Tibial nerve (tissue), 4 donors: ENCODE measurements at places on chromosomes 16 and 17. TPM values are rescaled to one million over a fixed set of nuclear protein-coding genes. Genes with fewer than 3 reads are reported as not detected.

GRCh38 chr16:21608639-21609328, 9.4 kb downstream of the METTL9 start:
- peaks cover 19% of the 10 kb centered on the region for H3K4me1 ChIP-seq
- H3K4me3 ChIP-seq = no peak overlapping the region
- H3K27me3 ChIP-seq = no peaks in the 10 kb centered on the region

DNA sequence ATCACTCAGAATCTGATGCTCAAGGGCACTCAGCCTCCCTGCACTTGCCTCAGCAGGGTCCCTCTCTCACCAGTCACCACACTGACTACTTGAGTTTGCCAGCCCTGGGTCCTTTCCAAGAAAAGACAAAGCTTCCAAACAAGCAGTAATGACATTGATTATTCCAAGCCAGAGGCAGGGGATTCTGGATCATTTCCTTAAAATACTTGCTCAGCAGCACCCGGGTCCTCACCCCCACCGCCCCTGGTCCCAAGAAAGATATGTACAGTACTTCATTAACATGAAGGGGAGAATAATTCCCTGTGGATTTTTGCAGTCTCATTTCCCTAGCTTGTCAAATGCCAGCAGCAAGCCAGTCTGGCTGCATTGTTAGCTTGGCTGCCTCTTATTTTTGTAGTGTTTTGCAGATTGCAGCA, 83.2 kb upstream of the GNAO1 start:
- no peak overlapping the region for H3K4me3 ChIP-seq
- H3K36me3 ChIP-seq = no peaks in the 10 kb centered on the region
- no peaks in the 10 kb centered on the region for H3K4me1 ChIP-seq
- H3K27me3 ChIP-seq = no peaks in the 10 kb centered on the region
- H3K27ac ChIP-seq = no peak overlapping the region

GRCh38 chr17:37079735-37080134, 131.0 kb downstream of the AATF start:
- no peak overlapping the region for H3K4me3 ChIP-seq
- no peaks in the 10 kb centered on the region for H3K4me1 ChIP-seq
- no peaks in the 10 kb centered on the region for H3K27me3 ChIP-seq
- no peak overlapping the region for H3K27ac ChIP-seq
- H3K36me3 ChIP-seq = no peaks in the 10 kb centered on the region

- H3K27ac ChIP-seq = peak overlapping the region; percentile 75
- no peak for DNase-seq
- H3K36me3 ChIP-seq = no peaks in the 10 kb centered on the region
- H3K4me3 ChIP-seq = peak overlapping the region; percentile 71
- H3K27me3 ChIP-seq = peaks cover 13% of the 10 kb centered on the region
- peaks cover 20% of the 10 kb centered on the region for H3K4me1 ChIP-seq
Observed at GRCh38 chr16:77212741-77213541, 13.7 kb downstream of the SYCE1L start.

TOM1L1 gene
- total RNA-seq = 8.6 TPM

DNA sequence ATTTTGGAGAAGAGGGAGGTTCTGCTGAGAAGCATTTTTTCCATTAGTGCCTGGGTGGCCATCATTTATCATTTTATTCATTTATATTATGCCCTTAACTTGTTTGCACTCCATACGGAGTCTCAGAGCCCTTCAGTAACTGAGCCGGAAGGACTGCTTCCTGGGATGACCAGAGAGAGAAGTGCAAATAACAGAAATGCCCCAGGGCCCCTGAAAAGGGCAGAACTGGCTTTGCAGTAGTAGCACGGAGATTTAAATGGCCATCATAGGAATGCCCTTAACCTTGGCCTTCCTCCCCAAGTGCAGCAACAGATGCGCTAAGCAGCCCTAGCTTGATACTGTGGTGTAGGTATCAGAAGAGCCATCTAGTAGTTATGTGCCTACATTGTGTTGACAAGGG, 58.5 kb downstream of the NUP93 start:
- no peaks in the 10 kb centered on the region for H3K36me3 ChIP-seq
- H3K4me1 ChIP-seq = peaks cover 14% of the 10 kb centered on the region

- H3K27me3 ChIP-seq = no peaks in the 10 kb centered on the region
- DNase-seq = no peak
- H3K36me3 ChIP-seq = peaks cover 47% of the 10 kb centered on the region
- no peak overlapping the region for H3K4me3 ChIP-seq
- H3K27ac ChIP-seq = no peak overlapping the region
Observed at GRCh38 chr17:75762513-75763268, 2.3 kb downstream of the GALK1 start.

DNA sequence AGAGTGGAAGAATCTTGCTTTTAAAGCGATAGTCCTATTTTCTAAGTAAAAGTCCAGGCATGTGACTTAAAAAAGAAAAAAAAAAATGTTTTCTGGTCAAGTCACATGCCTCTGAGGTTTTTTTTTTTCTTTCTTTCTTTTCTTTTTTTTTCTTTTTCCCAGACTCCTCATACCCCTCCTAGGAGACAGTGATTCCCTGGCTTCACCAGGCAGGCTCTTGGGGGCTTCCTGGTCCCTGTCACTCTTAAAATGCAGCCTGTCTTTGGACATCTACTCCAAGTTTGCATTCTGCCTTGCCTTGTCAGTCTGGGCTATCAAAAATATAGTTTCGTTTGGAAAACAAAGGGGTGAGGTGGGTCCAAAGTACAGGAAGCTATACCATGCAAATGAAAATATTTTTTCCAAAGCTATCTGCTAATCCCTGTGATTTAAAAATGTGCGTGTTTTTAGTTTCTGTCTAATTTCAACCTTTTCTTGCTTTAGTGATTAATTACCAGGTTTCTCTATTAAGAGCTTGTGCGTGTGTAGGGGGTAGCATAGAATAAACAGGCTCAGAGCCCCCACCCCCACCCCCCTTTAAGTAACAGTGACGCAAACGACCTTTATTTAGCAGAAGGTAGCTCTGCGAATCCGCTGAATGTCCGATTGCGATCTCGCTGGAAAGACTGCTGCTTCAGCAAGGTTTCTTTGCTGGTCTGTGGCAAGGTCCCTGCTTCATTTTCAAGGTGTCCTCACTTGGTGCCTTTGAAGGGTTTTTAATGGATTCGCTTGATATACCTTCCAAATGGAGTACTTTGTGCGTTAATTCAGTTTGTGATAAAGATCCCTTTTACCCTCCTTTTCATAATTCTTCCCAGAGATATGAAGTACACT, 510.2 kb downstream of the WWOX start:
- no peak for DNase-seq
- H3K4me3 ChIP-seq = no peak overlapping the region
- H3K4me1 ChIP-seq = no peaks in the 10 kb centered on the region

PLA2G10 gene
- total RNA-seq = not detected

GRCh38 chr16:55526441-55526840, 17.6 kb downstream of the LPCAT2 start:
- no peak overlapping the region for H3K27ac ChIP-seq
- no peak for DNase-seq
- no peaks in the 10 kb centered on the region for H3K27me3 ChIP-seq
- no peaks in the 10 kb centered on the region for H3K4me1 ChIP-seq
- H3K4me3 ChIP-seq = no peak overlapping the region

DNA sequence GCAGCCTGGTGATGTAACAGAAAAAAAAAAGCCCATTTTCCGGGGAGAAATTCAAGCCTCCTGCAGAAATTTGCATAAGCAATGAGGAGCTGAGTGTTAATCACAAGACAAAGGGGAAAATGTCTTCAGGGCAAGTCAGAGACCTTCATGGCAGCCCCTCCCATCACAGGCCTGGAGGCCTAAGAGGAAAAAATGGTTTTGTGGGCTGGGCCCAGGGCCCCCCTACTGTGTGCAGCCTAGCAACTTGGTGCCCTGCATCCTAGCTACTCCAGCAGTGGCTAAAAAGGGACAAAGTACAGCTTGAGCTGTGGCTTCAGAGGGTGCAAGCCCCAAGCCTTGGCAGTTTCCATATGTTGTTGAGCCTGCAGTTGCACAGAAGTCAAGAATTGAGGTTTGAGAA, 49.7 kb downstream of the AHSP start:
- no peak overlapping the region for H3K27ac ChIP-seq
- no peaks in the 10 kb centered on the region for H3K36me3 ChIP-seq
- H3K4me1 ChIP-seq = no peaks in the 10 kb centered on the region
- DNase-seq = no peak

DNA sequence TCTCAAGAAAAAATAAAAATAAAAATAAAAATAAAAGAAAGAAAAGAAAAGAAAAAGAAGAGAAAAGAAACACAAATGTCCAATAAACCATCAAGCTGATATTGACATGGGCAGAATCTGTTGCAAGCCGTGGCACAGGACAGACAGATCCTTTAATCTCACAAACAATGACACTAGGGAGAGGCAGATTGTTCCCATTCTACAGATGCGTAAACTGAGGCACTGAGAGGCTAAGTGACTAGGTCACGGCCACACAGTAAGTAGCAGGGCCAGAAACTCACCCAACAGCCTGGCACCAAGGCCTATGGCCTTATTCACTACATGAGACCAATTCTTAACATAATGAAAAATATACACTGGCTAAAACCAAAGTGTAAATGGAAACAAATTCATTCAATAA, 28.3 kb upstream of the ZFP90 start:
- peaks cover 17% of the 10 kb centered on the region for H3K27me3 ChIP-seq
- peaks cover 8% of the 10 kb centered on the region for H3K4me1 ChIP-seq
- no peak overlapping the region for H3K4me3 ChIP-seq
- DNase-seq = no peak
- H3K36me3 ChIP-seq = no peaks in the 10 kb centered on the region

SOST gene
- not detected for total RNA-seq

GRCh38 chr16:69925311-69925710, 25.8 kb upstream of the CLEC18A start:
- peak overlapping the region; percentile 78 for H3K27ac ChIP-seq
- H3K4me3 ChIP-seq = peak overlapping the region; percentile 29
- peaks cover 25% of the 10 kb centered on the region for H3K4me1 ChIP-seq
- no peaks in the 10 kb centered on the region for H3K27me3 ChIP-seq

PTGES3L gene
- total RNA-seq = not detected

- peaks cover 5% of the 10 kb centered on the region for H3K4me1 ChIP-seq
- peaks cover 74% of the 10 kb centered on the region for H3K27me3 ChIP-seq
- DNase-seq = peak; percentile 89
- H3K36me3 ChIP-seq = no peaks in the 10 kb centered on the region
Observed at GRCh38 chr17:8060274-8060673, 21.4 kb downstream of the ALOX15B start.

DNA sequence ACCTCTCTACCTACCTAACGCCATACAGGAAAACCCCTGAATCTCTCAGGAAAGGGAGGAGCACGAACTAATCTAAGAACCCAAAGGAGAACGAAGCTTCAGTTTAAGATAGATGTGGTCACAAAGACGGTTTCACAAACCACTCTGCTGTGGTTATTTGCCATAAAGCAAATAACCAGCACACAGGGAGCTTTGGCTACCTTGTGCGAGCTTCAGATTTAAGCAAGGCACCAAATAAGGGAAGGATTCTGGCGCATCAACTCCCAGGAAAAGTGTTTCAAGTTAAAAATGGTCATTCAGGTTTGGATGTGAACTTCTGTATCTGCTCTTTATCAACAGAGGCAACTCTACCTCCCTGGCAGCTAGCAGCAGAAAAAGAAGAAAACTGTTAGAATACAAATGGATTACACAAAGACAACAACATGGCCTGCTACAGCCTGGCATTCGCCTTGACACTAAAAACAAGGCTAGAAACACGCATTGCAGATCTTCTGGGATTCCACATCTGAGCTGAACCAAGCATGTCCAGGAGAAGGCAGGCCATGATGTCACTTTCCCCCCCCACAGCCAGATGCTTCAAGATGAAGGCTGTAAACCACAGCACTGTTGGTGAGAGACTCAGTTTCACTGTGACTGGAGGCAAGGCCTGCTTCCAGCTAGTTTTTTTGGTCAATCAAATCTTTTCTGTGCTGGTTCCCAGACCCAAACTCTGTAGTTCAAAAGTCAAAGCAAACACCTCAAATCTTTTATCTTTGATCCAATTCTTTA, 43.6 kb downstream of the SMG6 start:
- H3K4me3 ChIP-seq = no peak overlapping the region
- no peaks in the 10 kb centered on the region for H3K36me3 ChIP-seq
- H3K27ac ChIP-seq = no peak overlapping the region
- H3K4me1 ChIP-seq = peaks cover 27% of the 10 kb centered on the region

DNA sequence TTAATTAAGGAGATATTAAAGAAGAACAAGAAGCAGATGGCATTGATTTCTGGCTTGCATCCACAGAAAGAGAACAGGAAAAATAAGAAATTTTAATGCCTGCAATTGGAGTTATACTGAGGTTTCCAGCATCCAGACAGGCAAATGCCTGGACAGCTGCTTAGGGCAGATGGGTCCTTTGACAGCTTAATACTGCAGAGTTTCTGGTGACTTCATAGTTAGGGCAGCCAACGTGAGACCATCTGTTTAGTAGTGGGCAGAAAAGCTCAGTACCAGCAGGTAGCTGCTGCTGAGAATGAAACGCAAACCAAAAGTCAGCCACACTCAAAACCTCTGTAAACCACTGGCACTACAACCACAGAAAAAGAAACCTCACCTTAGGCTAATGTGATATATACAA, 109.8 kb downstream of the CDK5R1 start:
- no peak overlapping the region for H3K4me3 ChIP-seq
- H3K4me1 ChIP-seq = no peaks in the 10 kb centered on the region
- peaks cover 10% of the 10 kb centered on the region for H3K36me3 ChIP-seq
- no peaks in the 10 kb centered on the region for H3K27me3 ChIP-seq
- DNase-seq = no peak

DERL2 gene
- 22.0 TPM for total RNA-seq

DNA sequence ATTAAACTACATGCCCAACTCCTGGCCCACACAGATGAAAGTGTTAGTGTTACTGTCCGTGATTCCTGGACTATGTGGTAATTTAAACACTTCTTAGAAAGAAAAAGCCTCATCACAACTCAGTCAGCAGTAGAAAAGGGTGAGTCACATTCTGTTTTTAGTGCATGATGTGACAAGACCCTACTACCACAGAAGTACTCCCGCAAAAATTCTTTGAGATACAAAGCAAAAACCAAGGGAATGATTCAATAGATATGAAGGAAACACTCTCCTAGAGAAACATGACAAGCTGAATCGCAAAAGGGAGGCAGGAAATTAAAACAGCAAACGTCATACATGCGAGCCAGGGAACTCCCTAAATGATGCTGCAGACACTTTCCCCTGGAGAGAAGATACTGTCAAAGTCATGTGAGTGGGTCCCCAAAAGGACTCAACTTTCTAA, 14.4 kb downstream of the SNN start:
- no peak overlapping the region for H3K4me3 ChIP-seq
- H3K36me3 ChIP-seq = no peaks in the 10 kb centered on the region
- H3K27me3 ChIP-seq = no peaks in the 10 kb centered on the region

WFIKKN2 gene
- not detected for total RNA-seq

DNA sequence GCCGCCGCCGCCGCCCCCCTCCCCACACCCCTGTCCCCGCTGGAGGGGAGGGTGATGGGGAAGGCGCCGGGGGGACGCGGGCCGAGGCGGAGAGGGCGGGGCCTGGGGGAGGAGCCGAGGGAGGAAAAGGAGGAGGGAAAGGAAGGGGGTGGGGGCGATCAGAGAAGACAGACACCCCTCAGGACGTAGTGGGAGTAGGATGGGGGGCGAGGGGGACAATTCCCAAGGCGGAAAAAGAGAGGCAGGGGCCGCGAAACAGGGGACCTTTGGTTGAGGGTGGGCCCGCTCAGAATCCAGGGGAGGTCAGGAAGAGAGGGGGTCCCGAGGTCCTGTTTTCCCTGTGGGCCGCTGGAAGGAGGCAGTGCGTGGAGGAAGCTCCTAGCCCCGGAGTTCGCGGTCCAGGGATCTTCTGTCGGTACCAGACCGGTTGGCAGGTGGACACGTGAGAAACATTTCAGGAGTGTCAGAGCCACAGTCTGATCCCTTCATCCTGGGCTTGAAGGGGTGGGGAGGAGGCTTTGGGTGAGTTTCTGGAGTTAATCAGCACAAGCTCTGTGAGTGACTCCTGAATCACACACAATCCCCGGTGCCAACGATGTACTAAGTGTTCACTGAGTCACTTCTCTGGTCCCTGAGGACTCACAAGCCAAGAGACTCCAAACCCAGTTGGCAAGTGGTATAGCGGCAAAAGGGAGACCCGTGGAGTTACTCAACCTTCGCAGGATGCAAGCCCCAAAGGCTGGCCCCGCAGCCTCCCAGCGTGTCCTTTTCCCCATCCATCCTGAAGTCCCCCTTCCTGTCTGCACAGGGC, at the start of gene XYLT1:
Gene XYLT1, minus strand, starts transcription at position 53 of the 811 bp plus-strand sequence. CDS start 164 bp downstream, outside the sequence.
- DNase-seq = peak; percentile 57
- no peaks in the 10 kb centered on the region for H3K4me1 ChIP-seq

NBR1 gene
- 80.0 TPM for total RNA-seq
